NCI-H1436 treated with DMSO at 0.1 percent for 48 hours (cell line): ENCODE measurements at places on chromosomes 11 and 22.

DNA sequence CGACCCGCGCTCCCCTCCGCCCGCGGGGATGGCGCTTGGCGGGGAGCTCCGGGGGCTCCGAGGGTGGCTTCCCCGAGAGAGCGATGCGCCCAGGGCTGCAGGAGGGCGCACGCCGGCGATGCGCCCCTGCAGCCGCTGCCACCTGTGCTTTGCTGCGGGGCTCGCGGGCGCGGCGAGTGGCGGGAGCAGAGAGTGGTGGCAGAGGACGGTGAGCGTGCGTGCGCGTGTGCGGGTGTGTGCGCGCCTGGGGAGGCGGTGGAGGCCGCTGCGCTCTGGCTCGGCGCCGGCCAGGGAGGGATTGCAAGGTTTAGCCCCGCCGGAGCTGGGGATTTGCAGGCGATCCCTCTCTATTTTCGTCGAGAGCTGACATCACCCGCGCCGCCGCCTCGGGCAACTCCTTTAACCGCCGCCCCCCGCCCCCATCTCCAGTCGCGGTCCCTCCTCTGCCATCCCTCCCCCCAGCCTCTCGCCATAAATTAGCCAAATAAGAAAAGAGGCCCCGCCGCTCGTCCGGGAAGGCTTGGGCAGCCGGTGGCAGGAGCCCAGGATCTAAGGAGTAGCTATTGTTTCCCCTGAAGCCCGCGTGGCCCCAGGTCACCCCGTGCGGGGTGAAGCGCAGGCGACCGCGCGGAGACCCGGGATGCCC is at the start of gene SLC1A2:
SLC1A2 (minus strand) TSS at position 375 of the 646 bp plus-strand sequence. CDS start 592 bp downstream, outside the sequence.
- no peak for DNase-seq

DNA sequence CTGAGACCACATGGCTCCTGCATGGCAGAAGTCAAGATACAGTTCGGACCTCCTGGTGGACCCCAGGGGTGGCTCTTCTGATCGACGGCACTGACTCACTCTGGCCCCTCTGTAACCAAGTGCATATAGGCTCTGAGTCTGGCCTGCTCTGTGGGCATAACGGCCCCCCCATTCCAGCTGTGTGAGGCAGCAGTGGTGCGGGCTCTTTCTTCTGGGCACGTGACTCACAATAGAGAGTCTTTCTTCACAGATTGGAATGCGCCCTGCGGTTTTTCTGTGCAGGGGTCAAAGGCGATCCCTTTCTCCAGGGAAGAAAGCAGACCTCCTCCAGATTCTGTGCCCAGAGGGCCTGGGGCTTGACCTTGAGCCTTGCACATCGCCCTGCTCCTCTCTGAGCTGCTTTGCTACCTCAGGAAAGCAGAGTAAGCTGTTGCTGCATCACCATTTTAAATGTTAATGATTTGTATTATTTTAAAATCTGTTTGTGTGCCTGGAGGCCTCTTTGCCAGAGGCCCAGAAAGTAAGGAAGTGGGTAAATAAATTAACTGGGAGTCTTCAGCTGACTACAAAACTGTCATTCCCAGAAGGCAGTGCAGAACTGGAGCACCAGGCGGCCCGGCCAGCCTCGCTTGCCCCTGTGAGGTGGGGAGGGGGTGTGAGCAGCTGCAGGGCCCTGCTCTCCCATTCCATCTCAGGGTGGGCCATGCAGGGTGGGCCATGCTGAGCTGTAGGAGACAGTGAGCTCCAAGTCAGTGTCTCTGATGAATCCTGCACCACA is 199.0 kb downstream of the GRIK4 start:
- no peak for DNase-seq

- DNase-seq: no peak
Observed at GRCh38 chr11:5107285-5107684, 30.9 kb downstream of the OR52A5 start.

DNA sequence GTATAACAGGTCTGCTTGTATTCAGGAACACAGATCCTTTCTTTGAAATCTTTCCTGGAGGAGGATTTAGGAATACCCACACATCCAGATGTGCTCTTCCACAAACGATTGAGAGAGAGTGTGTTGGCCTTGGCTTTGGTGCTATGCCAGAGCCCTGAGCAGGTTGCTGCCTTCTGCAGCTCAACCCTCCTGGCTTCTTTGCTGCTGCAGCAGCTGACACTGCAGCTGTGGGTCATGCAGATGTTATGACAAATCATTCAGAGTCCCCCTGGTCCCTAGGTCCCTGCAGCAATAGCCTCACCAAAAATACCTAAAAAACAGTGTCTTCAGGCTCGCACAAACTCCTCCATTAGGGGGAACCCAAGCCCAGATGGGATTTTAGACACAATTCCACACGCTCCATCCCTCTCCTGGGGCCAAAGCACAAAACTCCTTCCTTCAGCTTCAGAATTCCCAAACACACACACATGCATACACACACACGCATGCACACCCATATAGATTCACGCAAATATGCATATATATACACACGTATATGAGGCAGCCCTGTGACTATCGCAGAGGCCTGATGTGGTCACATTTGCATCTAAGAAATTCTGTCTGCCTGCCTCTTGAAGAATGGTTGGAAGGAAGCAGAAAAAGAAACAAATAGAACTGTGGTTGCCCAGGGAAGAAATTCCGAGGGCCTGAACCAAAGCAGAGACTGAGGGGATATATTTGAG is 35.4 kb downstream of the SLN start:
- DNase-seq: no peak

GRCh38 chr22:24162436-24162835 is 18.9 kb upstream of the SUSD2 start:
- no peak for DNase-seq

DNA sequence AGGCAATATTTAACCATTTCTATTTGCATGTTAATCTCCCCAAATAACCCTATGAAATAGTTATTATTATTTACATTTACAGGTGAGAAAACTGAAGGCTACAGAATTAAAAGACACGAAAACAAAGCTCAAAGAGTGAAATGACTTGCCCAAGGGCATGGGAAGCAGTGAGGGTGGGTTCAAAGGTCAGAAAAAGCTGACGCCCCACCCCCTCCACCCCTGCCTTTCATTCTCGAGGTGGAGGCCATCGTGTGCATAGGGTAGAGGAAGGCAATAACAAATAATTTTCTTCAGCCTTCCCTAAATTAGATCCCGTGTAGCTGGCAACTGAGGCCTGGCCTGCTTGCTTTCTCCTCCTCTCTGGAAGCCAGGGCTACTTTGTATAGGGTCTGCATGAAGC is 56.1 kb upstream of the RBFOX2 start:
- DNase-seq: no peak

GRCh38 chr11:12628314-12628713 is 45.9 kb upstream of the TEAD1 start:
- DNase-seq: no peak

DNA sequence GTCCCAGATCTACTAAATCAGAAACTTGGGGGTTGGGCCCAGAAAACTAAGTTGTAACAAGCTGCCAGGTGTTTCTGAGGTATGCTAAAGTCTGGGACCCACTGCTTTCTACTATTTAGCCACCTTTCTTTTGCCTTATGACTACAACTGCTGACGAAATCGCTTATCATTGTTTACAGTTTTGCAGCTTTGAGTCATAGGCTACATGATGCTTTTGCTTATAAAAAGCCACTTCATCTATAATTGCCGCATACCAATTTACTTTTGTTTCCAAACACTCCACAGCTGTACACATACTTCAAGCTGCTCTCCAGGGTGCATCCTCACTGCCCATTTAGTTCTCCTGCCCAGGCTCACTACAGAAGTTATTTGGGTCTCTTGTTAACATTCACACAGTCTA is 144.7 kb downstream of the ENTHD1 start:
- no peak for DNase-seq
